ENCODE measurements at places on chromosomes 12 and 14.

DNA sequence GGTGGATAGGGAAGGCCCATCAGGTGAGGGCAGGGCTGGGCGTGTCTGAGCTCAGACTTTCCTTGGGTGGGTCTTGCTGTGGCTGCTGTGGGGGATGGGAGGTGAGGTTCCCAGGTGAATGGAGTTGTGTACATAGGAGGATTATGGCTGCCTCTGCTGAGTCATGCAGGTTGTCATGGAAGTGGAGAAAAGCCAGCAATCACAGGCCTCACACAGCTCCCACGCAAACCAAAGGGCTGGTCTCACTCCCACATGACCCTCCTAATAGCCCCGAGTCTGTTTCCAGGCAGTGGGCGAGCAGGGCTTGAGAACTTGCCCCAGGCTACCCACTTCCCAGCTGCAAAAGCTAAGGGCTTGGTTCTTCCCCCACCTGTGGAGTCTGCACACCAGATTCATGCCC is 149.5 kb downstream of the IPO8 start:
- no peak for DNase-seq

DNA sequence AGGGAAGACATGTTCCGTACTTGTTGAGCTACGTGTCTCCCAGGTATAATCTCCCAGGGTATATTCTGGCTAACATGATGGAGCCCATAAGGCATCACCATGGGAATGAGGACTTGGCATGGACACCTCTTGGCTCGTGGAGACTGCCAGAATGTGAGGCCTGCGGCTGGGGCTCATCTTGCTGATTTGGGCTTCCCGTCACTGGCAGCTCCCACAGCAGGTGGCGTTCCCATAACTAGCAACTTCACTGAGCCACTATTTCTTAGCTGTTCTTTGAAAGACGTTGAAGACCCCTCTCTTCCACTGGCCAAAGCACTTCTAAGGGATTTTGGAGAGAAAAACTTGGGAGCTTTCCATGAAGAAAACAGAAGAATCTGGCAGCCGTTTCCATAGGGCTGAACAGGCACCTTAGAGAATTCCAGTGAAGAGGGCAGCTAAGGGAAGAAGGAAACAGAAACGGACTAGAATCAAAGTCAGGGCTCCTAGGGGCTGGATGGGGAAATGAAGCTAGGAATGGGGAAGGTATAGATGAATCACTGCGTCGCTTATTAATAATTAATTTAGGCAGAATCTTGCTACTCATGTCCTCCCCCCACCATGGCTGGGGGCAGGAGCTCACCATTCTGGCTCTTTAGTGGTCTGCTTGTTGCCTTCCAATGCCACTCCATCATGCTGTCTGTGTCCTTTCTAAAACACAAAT is 39.7 kb upstream of the FOS start:
- DNase-seq, result no peak

GRCh38 chr12:91920276-91920675 is 225.4 kb downstream of the BTG1 start:
- DNase-seq, result no peak

- DNase-seq, result no peak
Observed at GRCh38 chr14:105080161-105080560, 14.9 kb upstream of the GPR132 start.

GRCh38 chr14:53381895-53382294 is 228.8 kb upstream of the DDHD1 start:
- DNase-seq, result no peak

All from RWPE1 (cell line).